ENCODE measurements at places on chromosomes 6 and 20.
A peak's percentile ranks its signal among the peaks of the same experiment; 100 is the strongest.

GRCh38 chr6:26021001-26021349 lies 58.4 kb downstream of the TRIM38 start:
- DNase-seq = peak; percentile 79

GRCh38 chr20:33175123-33175522 lies 7.2 kb downstream of the BPIFA2 start:
- no peak for DNase-seq

- DNase-seq = no peak
Measured at GRCh38 chr6:144019929-144020328, 11.9 kb upstream of the PLAGL1 start.

GRCh38 chr20:4613718-4614620 lies 107.7 kb upstream of the PRND start:
- DNase-seq = peak; percentile 55

DNA sequence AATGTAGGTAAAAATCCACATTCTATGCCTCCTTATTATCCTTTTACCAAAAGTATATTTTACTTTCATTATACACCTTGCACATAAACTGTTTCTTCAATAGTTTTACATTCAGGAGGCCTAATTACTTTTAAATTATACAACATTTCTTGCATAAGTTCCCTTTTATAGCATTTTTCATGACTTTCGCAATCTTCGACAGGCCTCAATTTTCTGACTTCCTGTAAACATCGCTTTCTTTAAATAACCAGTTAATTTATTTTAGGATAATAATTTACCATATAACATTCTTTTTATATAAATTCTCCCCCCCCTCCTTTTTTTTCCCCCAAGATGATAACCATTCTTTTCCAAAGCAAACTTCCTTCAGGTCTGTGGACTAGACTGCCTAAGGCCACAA lies 9.2 kb downstream of the SLC35A1 start:
- peak; percentile 18 for DNase-seq

DNA sequence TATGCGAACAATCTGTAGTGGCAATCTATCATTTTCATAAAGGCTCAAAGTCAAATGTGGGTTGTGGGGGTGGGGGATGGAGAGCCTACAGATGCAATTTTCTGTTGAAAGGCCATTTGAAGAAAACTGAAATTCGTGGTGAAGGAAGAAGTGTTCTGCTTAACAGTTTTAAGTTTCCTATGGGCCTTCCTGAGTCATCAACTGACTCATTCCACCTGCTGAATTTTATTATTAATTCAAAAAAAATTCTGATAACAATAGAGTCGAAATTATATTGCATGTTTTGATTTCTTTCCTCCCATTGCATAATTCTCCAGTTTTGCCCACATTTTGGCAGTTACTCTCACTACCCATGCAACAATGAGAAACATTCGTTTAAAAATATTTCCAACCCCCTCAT lies 622.3 kb upstream of the ARID1B start:
- no peak for DNase-seq

DNA sequence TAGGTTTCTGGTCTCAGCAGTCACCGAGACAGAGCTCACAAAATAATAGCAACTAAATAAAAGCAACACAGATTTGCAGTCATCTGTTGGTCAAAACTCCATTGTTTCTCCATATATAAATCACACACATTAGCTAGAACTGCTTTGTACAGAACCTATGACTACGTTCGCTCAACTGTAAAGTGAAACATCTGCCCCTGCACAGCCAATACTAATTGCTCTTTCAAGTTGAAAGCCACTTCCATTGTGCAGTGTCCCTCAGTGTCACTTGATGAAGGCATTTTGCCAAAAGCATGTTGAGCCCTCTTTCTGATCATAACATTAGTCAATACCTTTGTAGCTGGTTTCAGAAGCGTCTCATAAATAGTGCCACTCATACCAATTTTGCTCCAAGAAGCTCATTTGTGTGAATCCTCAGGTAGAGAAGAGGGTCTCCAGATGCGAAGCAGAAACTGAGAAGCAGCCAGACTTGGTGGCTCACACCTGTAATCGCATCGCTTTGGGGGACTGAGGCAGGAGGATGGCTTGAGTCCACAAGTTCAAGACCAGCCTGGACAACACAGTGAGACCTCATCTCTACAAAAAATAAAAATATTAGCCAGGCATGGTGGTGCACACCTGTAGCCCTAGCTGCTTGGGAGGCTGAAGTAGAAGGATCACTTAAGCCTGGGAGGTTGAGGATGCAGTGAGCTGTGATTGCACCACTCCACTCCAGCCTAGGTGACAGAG lies 68.9 kb downstream of the PERP start:
- DNase-seq = no peak

DNA sequence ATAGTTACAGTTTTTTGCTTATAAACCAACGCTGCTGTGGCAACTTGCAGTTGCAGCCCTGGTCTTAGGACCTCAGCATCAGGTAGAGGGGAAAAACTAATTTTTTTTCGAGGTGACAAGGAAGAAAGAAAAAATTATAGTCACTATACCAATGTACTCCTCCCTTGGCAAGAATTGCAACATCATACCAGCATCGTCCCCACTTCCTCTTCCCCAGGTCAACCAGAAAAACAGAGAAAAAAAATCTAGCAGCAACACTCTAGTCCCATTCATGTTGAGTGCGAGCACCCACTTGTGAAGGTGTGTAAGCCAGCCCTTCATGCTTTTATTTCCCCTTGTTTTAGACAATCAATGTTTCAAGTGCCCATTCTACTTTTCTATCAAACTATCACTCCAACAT lies 13.1 kb upstream of the DCBLD1 start:
- no peak for DNase-seq

GRCh38 chr20:10332656-10333415 lies 101.2 kb downstream of the MKKS start:
- DNase-seq = peak; percentile 91

- no peak for DNase-seq
Measured at GRCh38 chr6:122714059-122714458, 65.5 kb upstream of the FABP7 start.

DNA sequence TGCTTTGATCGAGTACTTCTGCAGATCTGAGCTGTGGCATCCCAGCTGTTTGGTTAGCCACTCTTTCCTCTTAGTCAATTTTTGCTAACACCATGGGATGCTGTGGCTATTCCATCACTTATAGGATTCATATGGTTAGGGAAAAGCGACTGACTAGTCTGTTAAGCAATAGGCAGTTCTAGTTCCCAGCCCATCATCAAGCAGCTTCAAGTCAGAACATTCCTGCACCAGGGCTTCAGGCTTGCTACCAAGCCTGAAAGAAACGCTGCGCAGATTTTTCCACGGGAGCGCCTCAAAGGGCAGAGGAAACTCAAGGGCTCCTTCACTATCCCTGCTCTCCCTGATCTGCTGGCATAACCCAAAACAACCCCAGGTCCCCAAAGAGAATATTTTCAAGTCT lies 159.8 kb upstream of the SUPT3H start:
- no peak for DNase-seq

DNA sequence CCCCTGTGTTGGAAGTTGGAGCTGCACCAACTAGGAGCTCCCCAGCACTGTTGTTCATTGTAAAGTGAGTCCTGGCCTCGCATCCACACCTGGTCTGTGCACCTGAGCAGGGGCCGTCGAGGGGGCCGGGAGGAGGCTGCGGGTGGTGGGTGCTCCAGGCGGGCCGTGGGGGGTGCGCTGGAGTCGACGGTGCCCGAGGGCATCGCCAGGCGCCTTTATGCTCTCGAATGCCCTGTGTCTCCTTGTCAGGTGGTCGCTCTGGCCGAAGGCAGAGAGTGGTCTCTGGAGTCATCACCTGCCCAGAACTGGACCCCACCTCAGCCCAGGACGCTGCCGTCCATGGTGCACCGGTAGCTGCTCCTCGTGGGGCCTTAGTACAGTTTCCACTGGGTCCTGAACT lies 4.3 kb downstream of the ARFGAP1 start:
- DNase-seq = no peak

DNA sequence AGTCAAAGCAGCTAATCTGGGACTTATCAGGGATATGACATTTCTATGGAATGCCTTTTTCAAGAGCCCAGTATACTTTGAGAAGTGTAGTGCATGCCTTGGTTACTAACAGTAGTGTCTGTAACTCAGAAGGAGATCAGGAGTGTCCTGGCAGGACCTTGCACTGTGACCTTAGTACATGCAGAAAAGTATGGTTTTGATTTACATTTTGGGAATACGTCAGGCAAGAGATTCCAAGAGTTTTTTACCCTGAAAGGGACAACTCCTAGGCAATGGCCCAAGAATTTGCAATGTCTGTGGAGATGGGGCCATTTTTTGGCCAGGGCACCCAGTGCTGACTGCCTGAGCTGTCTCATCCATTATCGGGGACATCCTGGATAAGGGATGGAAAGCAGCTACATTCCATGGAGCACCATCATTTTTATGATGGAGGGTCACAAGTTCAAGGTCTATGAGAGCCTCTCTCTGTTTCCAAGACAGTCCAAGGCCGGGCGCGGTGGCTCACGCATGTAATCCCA lies 80.2 kb downstream of the FAM50B start:
- DNase-seq = peak; percentile 90

DNA sequence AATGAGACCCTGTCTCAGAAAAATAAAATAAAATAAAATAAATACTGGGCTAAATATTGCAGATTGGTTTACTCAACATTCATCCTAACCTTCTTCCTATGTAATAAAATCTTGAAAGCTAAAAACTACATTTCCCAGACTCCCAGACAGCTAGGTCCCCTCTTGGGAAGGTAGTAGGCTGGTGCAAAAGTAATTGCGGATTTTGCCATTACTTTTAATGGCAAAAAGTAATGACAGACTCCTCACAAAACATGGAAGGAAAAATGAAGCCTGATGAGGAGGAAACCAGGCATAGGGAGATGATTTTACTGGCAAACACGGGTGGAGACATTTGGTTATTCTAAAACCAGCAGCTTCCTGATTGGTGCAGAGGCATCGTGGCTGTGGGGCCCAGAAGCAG lies 70.6 kb upstream of the E2F3 start:
- no peak for DNase-seq

GRCh38 chr20:63025534-63026331 lies 19.0 kb upstream of the BHLHE23 start:
- peak; percentile 42 for DNase-seq

DNA sequence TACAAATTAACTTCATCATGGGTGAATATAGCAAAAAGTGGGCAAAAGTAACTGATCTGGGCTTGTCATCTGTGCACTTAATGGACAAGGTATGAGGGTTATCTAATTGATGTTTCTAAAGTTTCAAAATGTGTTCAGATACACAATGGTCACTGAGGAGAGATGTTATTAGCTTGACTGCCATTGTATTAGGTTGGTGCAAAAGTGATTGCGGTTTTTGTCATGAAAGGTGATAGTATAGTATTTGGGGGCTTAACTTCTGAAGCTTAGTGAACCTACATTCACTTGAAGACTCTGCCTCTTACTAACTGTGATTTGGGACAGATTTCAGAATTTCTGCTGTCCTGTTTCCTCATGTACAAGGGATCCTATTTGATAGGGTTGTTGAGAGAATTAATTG lies 159.6 kb downstream of the UST start:
- DNase-seq = no peak

DNA sequence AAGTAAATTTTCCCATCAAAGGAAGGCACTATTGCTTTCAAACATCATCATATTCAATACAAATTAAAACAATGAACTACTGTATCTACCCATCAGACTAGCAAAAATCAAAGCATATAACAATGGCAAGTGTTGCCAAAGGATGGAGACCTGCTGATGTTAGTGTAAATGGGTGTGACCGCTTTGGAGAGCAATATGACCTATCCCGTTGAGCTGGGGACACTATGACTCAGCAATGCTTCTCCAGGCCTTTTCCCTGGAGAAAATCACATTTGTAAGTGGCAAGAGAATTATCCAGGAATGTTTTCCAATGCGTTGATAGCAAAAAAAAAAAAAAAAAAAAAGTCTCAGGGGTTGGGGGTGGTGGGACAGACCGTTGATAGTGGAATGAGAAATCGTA lies 46.1 kb downstream of the PHACTR3 start:
- no peak for DNase-seq

- DNase-seq = no peak
Measured at GRCh38 chr6:28206928-28207509, 18.1 kb upstream of the ZSCAN9 start.

DNA sequence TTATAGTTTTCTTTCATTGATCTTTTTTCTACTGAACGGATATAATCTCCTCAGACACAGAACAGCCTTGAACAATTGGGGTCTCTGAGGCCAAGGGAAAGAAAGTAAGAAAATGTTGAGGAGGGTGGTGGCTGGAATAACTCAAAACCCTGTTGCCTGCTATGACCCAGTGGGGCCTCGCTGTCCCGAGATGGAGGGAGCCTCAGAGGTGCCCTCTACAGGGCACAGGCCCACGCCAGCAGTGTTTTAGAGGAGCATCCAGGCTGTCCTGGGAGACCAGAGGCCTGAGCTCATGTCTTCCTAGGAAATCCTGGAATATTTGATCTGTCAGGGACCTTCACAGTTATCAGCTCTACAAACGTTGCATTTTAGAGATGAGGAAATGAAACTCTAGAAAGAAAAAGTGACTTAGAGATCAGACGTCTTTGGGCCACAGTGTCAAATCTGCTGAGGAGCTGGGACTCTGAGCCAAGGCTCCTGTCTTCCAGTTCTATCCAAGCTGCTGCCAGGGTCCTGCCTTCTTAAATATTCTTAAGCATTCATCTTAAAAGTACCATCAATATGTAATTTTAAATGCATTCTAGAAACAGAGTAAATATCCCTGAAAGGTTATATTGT lies 26.3 kb downstream of the ALDH5A1 start:
- peak; percentile 71 for DNase-seq

DNA sequence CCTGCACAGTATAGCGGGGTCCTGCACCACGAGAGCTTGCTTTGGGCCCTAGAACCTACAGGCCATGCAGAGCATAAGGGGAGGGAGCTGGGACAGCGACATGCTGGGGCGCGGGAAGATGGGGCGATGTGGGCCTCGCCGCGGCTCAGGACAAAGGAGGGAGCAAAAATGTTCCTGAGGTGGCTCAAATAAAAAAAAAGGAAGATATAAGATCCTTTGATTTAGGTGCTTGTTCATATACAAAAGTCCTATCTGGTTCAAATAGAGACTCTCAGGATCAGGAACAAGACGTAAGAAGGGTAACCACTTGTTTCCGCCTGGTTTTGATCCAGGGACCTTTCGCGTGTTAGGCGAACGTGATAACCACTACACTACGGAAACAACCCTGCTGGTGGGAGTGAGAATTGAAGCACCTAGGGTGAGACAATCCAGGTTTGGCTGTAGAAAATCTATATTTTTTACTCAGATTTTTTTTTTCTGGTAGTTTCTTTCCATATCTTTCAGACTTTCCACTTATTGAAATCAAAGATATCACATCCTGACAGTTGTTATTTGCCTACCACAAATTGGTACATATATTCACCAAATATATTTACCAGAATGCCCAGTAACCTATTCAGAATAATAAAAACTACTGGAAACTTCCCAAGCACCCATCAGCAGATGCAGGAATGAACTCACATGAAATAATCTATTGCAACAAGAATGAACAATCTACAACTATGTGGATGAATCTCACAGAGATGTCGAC lies 177.9 kb upstream of the ZNF184 start:
- peak; percentile 29 for DNase-seq

- DNase-seq = no peak
Measured at GRCh38 chr6:138272533-138273315, 54.4 kb upstream of the PBOV1 start.

DNA sequence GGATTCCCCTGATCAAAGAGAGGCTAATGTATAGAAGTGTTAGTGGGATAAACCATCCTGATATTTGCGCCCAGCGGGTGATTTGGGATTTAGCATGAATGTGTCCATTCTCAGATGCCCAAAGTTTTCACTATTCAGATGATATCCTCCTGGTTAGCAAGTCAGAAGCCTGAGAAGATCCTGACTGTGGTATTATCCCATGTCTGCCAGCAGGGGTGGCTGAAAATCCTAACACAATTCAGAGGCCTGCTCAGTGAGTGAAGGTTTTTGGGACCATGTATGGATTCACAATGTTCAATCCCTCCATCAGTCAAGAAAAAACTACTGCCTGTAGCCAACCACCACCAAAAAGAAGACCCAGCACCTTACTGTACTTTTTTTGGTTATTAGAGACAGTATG lies 34.1 kb upstream of the SPACA1 start:
- no peak for DNase-seq

All from adipocyte (in vitro differentiated cells).